ENCODE measurements at places on chromosomes 12 and 14.

GRCh38 chr12:104756901-104757300, 201.2 kb downstream of the SLC41A2 start:
- DNase-seq: no peak

- DNase-seq: no peak
Observed at GRCh38 chr14:104542871-104543830, 36.4 kb upstream of the C14orf180 start.

GRCh38 chr12:111034083-111034885, 113.9 kb upstream of the MYL2 start:
- no peak for DNase-seq

DNA sequence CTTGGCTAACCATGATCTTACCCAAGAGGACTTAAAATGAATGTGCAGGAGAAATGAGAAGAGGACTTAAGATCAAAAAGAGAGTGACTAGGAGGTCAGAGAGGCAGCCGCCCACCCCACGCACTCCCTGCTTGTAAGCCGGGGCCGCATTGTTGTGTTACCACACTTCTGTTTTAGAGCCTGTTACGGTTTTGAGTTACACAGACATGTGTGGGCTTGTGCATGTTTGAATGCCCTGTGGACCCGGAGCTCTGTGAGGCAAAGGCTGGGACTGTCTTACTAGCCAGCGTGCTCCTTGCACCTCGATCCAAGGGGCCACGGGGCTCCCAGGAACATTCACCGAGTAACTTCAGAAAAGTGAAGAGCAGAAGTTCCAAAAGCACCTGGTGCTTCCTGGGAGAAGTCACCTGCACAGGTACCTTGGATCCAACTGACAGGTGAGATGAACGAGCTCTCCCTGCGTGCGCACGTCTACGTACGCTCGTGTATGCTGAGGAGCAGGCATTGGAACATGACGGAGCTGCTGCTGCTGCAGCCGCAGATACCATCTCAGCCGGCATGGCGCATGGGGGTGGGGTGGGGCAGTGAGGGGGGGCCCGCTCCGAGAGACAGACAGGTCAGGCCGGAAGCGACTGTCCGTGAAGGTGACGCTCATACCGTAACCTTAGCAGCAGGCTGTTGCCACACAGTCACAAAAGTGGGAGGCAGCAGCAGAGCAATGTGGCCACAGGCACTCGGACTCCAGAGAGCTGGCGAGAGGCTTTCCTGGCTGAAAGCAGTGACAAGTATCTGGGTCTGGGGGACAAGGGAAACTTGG, 23.7 kb downstream of the SFSWAP start:
- DNase-seq: no peak

DNA sequence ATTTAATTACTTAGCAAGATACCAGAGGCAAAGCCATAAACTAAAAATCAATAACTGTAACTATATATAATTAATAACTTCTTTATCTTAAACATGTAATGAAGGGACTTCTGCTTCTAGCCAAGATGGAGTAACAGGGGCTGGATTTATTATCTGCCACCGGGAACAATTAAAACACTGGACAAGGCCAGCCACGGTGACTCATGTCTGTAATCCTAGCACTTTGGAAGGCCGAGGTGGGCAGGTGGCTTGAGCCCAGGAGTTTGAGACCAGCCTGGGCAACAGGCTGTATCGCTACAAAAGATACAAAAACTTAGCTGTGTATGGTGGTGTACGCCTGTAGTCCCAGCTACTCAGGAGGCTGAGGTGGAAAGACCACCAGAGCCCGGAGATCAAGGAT, 113.6 kb downstream of the TAOK3 start:
- no peak for DNase-seq

DNA sequence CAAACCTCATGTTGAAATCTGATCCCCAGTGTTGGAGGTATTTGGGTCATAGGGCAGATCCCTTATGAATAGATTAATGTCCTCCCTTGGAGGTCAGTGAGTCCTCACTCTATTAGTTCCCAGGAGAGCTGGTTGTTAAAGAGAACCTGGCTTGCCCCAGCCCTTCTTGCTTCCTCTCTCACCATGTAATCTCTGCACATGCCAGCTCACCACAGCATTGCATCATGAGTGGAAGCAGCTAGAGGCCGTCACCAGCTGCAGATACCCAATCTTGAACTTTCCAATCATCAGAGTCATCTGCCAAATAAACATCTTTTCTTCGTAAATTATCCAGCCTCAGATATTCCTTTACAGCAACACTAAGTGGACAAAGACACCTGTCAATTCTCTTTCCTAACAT, 161.8 kb upstream of the IGF1 start:
- DNase-seq: no peak

DNA sequence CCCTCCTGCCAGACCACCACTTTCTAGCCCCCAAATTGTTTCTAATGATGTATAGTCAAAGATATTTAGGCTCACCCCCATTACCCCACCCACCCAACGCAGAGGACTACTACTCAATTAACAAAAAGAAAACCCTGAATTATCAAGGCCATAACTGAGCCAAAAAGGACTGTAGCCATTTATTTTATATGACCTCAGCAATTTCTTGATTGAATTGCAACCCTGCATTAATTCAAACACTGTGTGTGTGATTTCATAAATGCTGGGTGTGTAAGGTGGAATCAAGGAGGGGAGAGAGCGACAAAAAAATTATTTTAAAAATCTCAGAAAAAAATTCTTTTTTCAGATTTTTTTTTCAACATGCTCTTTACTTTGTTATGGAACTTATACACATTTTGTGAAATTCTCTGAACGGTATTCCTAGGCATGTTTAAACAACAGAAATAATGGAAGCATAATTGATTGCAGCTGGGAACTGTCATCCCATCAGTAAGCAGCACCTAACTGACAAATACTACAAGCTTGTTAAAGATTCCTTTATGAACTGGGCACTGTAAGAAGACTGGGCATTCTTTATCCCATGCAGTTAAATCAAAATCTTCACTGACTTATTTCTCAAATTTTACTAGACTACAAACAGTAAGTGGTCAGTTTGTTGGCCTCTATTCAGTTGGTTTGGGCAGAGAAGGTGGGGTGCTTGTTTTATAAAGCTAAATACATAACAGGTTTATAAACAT, 179.1 kb downstream of the SOX5 start:
- DNase-seq: no peak

DNA sequence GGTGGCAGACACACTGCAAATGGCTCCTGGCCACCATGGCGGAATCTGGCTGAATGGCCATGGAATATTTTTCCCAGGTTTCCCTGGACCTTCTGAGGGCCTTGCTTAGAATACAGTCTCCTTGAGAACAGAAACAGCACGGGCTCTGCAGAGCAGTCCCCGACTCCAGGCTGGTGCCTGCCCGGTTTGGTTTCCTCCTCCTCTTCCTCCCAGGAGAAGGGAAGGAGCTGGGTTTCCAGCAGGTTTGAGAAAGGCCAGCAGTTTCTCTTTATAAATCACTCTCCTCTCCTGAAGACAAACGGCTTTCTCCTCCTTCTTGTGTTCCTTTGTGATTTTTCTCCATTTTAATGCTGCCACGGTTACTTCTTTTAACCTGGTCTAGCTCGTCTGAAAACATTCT, 106.8 kb upstream of the RFLNA start:
- DNase-seq: no peak

GRCh38 chr14:60758885-60759284, 24.3 kb downstream of the MNAT1 start:
- DNase-seq: no peak

DNA sequence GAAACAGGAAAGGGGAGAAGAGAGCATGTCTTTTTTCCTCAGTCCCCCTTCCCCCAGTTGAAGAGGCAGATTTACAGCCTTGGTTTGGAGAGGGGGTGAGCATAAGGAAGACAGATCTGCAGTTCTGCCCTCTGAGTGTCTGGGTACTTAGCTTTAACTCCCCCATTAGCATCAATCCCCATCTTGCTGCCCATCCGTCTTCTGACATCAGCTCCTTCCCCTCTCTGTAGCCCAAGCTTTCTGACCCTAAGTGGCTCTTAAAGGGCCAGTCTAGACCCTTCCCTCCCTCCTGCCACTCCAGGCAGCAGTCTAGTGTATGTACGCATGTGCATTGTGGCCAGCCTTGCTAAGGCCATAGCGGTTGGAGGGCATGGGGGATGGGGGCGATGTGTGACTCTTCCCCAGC, 7.3 kb downstream of the GPR84 start:
- no peak for DNase-seq

- no peak for DNase-seq
Observed at GRCh38 chr12:40647651-40648050, 44.6 kb upstream of the CNTN1 start.

- no peak for DNase-seq
Observed at GRCh38 chr12:117011988-117012805, 87.0 kb downstream of the TESC start.

- DNase-seq: no peak
Observed at GRCh38 chr12:93786656-93787397, 109.7 kb downstream of the CRADD start.

DNA sequence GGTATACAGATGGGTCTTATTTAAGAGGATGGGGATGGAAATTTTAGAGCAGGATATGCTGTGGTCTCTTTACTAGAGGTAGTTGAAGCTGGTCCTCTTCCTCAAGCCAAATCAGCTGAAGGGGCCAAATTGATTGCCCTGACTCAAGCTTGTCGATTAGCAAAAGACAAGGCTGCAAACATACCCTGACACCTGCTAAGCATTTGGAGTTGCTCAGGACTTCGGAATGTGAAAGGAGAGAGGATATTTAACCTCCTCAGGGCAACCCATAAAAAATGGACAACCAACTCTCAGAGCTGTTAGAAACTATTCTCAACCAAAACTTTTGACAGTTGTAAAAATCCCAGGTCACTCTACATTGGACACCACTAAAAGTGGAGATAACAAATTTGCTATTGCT, 15.6 kb downstream of the PTGDR start:
- no peak for DNase-seq

GRCh38 chr12:131628766-131629448, 82.0 kb upstream of the SFSWAP start:
- DNase-seq: no peak

DNA sequence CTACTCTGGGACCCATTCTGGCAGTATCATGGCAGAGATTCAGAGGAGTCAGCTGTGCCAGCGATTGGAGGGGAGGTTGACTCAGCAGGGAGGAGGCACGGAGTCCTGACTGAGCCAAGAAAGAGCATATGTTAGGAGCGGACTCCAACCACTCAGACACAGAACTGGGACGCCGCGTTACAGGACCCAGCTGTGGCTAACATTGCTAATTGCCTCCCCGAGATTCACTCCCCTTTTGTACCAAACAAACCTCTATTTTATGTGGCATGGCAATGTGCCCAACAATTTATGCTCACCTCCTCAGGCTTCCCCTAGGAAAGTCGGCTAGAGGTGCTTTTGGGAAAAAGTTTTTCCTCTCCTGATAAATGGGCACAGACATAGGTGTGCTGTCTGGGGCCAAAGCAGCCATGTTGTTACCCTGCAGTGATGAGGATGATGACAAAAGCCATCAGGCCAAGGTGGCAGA, 15.2 kb upstream of the CLIP1 start:
- DNase-seq: no peak

DNA sequence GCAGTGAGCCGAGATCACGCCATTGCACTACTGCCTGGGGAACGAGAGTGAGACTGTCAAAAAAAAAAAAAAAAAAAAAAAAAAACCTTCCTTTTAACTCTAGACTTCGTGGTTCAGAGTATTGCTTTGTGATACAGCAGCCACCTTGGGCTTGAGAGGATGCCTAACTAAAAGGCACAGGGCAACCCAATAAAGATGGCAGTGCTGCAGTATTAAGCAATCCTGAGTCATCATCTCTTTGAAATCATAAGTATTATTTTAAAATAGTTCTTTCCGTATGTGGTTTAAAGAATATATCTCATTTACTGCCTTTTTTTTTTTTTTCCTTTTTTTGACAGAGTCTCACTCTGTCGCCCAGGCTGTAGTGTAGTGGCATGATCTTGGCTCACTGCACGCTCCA, 116.1 kb downstream of the PLEKHA5 start:
- DNase-seq: no peak

DNA sequence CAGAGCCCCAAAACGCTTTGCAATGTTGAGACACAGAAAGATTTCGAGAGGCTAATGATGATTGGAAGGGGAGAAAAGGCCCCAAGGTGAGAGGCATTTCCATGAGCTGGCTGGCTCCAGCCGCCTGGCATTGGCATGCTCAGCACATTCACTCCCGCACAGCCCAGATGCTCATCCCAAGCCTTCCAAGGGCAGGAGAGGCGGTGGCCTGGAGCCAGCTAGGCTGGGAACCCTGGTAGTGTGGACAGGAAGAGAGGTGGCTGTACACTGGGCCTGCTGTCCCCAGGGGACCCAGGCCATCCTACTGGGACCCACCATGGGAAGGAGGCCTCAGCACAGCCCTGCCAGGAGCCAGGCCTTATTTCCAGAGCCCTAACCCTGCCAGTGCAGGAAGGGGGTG, 72.2 kb downstream of the SPTB start:
- DNase-seq: no peak

DNA sequence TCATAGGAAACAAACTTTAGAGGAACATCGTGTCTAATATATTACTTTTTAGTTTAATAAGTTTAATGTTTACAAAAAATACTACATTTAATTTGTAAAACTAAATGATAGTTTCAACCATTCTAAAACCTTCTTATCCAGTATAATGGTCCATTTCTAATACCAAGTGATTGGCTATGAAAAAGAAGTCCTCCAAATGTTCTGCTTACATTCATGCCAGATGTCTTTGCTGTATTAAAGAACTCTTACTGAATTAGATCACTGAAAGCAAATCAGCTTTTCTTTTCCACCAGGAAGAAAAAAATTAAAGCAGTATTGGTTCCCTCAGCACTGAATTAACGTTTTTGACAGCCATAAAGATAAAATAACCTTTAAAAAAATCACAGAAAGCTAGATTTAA, 3.7 kb downstream of the NOVA1 start:
- no peak for DNase-seq

DNA sequence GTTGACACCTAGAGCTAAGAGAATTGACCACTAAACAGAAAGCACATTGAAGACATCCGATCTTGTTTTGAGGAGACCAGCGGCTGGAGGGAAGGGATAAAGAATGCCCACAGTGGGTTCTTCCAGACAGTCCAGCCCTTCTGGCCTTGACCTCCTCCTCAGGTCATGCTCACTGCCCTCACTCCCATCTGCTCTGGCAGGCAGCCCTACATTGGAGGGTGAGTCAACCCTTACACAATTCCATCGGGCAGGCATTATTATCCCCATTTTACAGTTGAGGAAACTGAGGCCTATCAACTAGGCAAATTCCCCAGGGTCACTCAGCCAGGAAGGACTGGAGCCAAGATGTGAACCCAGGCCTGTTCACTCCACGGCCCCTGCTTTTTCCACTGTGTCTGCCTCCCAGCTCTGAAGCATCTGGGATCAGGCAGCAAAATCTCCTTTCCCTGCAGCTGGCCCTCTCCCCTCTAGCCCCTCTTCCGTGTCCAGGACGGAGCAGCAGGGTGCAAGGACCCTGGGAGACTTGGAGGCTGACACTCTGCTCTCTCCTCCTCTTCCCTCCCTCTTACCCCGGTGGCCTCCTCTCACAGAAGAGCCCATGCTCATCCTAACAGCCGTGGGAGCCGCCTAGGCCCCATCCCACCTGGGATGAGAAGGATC, 5.3 kb downstream of the SCNN1A start:
- DNase-seq: no peak
